ENCODE measurements at places on chromosomes 1 and 21.
A peak's percentile ranks its signal among the peaks of the same experiment; 100 is the strongest.

DNA sequence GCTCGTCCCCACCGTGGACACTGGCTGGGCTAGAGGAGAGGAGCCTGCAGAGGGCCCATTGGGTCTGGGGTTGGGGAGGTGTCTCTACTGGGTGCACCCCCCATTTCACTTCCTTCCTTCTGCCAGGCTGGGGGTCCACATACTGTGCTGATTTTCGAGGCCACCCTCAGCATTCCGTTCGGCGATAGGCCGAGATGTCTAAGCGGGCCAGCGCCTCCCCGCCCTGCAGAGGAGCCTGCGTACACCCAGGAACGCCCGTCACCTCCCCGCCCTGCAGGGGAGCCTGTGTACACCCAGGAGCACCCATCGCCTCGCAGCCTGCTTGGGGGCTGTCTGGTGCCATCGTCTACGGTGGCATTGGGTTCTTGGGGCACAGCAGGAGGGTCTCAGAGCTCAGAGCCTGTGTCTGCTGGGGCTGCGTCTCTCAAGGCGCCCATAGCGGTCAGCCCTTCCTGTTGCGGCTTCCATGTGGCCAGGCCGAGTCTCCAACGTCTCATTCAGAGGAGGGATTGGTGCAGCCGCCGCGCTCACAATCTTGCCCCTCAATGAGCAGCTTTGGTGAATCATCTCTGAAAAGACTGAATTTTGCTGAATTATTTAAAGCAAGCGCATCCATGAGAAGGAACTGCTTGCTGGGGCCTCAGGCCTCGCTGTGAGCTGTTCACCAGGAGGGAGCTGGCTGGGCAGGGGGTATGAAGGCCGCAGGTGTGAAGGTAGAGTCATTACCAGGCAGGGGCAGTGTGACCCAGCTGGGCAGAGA lies 30.7 kb upstream of the AGPAT3 start:
- DNase-seq: no peak

DNA sequence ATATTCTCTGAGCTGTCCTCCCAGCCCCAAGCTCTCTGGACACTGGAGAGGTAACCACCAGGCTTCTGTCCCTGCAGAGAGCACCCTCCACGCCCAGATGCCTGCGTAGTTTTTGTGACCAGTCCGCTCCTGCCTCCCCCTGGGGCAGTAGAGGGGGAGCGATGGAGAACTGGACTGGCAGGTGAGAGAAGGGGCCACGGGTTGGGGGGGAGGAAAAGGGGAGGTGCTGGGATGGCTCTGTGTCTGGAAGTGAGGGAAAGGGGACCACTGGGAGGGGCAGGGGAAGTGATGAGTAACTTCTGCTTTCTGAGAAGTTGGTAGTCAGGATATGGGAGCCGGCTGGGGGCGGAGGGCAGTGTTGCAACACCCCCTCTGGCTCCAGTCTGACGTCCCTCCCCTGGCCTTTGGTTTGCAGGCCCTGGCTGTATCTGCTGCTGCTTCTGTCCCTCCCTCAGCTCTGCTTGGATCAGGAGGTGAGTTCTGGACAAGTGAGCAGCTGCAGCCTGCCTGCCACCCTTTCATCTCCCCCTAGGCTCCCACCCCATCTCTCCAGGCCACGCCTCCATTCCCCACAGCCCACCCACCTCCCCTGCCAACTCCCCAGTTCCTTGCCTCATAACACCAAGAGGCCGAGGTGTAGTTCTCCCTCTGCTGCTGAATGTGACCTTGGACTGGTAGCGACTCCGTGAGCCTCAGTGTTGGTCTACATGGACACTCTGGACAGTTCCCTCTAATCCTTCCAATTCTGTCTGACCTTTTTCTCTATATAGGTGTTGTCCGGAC lies 3.1 kb downstream of the ADAMTSL4 start:
- peak; percentile 83 for DNase-seq

DNA sequence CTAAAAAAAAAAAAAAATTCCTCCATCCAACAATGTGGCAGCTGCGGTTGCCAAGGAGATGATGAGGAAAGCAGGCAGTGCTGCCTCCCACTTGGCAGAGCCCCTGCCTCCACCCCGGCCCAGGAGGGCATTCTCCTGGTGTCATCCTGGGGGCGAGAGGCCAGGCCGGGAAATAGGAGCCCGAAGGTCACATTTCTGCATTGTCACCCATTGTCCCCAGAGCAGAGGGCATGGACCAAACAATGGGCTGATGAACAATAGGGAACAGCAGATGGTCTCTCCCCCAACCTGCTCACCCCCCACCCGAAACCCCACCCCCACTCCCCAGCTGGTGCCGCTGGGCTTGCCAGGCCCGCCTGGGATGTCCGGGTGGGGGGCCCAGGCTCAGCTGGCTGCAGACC lies 37.3 kb downstream of the CAMK2N1 start:
- DNase-seq: no peak

DNA sequence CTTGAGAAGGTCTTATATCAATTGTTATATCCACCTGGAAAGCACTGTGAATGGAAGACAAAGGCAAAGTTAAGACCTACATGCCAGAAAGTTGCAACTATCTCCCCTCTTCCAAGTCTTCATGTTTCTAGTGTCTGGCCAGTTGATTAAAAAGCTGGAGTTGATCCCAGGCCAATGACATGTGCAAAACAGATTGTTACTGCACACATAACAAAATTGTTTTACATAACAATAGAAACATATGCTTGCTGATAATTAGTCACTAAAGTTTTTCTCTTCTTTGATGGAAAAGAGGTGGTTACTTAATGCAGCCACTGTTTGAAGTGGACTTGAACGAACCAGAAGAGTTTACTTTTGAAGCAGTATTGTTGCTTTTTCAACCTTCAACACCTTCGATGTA lies 158.2 kb downstream of the TGFBR3 start:
- no peak for DNase-seq

- no peak for DNase-seq
Observed at GRCh38 chr1:181391301-181391900, 91.9 kb upstream of the CACNA1E start.
